Astrocyte (in vitro differentiated cells and primary cell): ENCODE measurements at places on chromosomes 13 and 19.
A peak's percentile ranks its signal among the peaks of the same experiment; 100 is the strongest.

- no peak for DNase-seq
Measured at GRCh38 chr19:54416695-54417491, 1.6 kb downstream of the TTYH1 start.

DNA sequence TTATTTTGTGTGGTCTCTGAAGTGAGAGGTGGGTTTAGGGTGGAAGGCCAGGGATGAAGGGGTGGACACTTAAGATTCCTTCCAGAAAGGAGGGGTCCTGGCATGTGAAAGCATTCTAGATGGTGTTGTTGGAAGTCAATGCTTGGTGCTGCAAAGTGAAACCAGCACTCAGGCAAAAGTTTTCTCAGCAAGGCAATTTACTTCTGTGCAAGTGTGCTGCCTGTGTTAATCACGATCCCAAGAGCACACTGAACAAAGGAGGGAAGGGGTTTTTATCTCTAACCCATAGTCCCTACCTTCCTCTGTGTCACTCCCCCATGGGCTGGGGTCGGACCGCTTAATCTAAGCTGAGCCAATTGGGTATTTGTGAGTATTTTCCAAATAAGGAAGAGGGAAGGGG is 1.3 kb downstream of the ZNF134 start:
- DNase-seq: no peak

GRCh38 chr13:25295701-25296100 is 5.7 kb upstream of the NUP58 start:
- DNase-seq: no peak

DNA sequence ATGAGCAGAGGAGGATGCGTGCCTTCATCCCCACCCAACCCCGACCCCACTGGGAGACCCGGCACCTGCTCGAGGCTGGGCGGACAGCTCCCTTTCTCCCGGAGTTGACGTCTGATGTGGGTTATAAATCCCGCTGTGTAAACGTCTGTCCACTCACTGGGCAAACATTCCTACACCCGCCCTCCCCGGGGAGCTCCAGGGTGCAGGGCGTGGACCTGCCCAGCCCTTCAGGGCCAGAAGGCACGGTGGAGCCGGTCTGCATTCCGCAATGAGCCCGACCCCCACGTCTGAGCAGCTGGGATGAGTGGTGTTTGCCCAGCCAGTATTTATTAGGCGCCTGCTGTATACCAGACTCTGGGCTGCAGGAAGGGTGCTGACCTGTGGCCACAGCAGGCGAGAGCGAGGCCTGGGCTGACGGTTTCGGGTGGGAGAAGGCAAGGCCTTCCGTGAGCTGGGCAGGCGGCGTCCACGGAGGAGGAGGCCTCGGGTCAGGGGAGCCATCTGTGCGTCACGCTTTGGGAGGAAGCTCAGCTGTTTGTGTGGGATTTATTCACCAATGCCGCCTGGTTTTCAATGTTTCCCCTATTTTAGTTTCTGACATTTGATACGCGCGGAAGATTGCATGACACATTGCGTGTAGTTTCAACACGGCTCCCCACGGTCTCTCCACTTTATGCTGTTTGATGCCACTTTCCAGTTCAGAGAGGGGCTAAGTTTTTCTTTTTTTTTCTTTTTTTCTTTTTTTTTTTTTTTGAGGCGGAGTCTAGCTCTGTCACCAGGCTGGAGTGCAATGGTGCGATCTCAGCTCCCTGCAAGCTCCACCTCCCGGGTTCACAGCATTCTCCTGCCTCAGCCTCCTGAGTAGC is 2.0 kb downstream of the MISP start:
- peak; percentile 79 for DNase-seq

DNA sequence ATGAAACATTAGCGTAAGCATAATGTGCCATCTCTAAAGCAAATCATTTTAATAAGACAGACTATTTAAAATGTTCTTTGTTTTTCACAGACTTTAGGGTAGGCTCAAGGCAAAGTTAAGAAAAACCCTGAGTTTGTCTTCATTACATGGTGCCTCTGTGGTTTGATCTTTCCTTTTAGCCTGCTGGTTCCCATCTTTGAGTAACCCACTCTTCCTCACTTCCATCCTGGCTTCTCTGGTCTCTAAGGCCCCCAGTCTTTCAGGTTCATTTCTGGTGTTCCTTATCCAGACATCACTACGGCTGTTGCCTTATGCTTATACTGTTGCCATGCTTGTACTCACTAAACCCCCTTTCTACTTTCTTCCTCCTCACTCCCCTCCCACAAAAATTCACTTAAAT is 38.4 kb downstream of the DACH1 start:
- no peak for DNase-seq

GRCh38 chr19:51470966-51471365 is 7.4 kb upstream of the CEACAM18 start:
- no peak for DNase-seq

DNA sequence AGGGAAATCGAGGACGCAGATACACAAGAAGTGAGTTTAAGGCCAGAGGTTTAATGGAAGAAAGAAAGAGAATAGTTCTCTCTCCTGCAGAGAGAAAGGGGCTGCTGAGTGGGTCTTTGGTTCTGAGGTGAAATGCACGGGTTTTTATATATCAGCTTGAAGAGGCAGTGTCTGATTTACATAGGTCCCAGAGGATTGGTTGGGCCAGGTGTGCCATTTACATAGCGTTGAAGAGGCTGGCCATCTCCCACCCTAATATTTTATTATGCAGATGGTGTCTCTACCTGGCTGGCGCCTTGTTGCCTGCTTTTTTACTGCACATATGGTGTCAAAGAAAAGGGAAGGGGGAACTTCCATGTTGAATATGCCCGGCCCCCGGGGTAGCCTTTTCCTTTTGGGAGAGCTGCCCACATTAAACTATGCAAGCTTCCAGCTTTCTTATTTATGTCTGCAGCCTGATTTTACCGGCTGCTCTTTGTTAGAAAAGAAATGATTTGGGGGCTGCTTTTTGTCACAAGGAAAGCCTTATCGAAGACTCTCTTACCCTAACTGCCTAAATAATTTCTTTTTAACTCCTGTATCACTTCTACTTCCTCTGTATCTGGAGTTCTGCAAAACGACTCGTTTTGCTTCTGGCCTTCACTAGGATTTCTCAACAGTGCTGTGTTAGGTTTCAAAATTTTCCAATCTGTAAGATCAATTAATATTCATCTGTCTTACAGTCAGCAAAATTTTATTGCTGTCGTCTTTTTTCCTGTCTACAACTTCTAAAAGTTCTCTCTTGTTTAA is 268.5 kb downstream of the B3GLCT start:
- no peak for DNase-seq

- DNase-seq: no peak
Measured at GRCh38 chr19:41619018-41619556, 7.8 kb downstream of the CEACAM4 start.

DNA sequence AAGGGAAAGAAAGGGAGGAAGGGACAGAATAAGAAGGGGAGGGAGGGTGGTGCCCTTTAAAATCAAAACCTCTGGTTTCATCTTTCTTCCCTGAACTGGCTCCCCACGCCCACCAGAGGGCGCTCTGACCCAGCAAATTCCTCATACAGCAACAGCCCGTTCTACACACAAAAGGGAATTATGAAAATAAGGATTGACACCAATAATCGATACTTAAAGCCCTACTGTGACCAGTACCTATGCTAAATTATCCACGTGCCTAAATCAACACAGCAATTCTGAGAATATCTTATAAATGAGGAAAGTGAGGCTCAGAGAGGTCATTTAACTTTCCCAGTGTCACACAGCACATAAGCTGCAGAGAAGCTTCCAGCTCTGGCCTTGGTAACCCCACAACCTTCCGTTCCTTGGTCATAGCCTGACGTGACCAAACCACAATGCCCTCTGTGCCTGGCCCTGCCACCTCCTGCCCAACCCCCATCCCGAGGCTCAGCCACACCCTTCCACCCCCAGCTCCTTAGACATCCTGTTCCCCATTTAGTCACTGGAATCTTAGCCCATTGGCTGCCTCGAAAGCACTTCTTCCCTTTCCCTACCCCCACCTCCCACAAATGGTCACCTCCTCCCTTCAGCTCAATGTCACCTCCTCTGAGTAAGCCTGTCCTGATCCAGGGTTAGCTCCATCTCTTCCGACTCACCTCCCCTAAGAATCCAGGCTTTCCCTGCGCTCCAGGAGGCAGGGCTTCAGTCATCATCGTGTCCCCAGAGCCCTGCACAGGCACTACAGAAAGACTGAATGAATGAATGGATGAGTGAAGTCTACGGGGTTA is 34.2 kb upstream of the PNMA8B start:
- DNase-seq: no peak

- peak; percentile 22 for DNase-seq
Measured at GRCh38 chr19:16394681-16395375, 70.2 kb downstream of the KLF2 start.

GRCh38 chr13:36530861-36531590 is 98.7 kb downstream of the CCNA1 start:
- no peak for DNase-seq

GRCh38 chr13:100566543-100566942 is 22.0 kb downstream of the GGACT start:
- DNase-seq: peak; percentile 41

- no peak for DNase-seq
Measured at GRCh38 chr19:45446295-45446694, 21.5 kb upstream of the FOSB start.

GRCh38 chr13:78686461-78686860 is 27.5 kb upstream of the OBI1 start:
- no peak for DNase-seq

GRCh38 chr13:73369095-73369494 is 310.3 kb downstream of the KLF5 start:
- no peak for DNase-seq

- no peak for DNase-seq
Measured at GRCh38 chr19:5580161-5580571, 12.4 kb upstream of the TINCR start.

DNA sequence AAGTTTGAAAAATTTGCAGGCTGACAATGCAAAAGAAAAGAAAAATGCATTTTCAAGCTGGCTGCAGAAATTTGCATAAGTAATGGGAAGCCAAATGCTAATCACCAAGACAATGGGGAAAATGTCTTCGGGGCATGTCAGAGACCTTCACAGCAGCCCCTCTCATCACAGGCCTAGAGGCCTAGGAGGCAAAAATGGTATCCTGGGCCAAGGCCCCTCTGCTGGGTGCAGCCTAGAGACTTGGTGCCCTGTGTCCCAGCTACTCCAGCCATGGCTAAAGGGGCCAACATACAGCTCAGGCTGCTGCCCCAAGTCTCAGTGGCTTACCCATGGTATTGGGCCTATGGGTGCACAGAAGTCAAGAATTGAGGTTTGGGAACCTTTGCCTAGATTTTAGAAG is 155.2 kb downstream of the B3GLCT start:
- DNase-seq: no peak

- peak; percentile 83 for DNase-seq
Measured at GRCh38 chr13:25733001-25733491, 318.8 kb downstream of the SHISA2 start.

- DNase-seq: no peak
Measured at GRCh38 chr13:40632915-40633314, 33.5 kb downstream of the FOXO1 start.

DNA sequence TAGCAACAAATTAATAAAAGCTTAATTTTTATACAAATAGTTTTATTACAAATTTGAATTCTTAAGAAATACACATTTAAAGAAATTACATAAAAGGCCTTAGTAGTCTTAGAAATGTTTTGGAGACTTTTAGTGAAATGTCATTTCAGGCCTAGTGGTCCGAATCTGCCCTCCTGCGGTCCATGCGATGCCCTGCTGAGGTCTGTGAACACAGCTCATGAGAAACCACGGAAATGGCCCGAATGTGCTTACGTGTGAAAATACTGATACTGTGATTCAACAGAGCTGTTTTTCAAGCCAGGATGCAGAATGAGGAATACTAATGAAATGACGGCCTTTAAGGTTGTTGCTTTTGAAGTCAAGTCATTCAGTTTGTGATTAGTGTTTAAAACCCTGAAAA is 157.9 kb downstream of the COL4A1 start:
- peak; percentile 39 for DNase-seq

- DNase-seq: peak; percentile 63
Measured at GRCh38 chr13:27826379-27827353, 34.4 kb downstream of the GSX1 start.

DNA sequence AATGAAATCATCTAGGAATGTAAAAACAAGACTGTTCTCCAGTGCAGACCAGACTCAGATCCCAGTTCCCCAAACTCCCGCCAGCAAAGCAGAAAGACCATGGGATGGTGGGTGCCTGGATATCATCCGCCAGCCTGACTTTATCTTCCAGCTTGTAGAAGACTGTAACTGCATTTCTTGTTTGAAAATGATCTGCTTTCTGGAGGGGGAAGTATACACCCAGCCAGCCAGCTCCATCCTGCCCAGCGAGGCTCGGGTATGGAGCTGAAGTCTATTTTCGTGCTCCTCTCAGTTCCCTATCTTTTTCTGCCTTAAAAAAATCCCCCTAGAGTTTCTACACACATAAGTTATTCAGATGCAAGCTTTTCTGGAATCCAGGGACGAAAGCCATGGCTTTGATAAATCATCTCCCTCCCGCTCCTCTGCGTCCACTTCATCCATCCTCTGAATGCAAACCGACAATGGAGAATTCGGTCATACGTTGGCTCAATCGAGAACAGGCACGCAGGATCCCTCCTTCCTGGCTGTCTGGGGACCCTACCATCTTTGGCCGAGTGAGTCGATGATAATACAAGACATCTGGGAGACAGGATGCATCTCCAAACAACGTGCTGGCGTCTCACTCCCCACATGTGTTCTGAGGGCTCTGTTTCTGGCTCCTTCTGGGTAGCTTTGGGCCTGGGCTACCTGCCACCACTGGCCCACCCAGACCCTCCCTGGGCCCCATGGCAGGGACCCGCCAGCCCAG is 31.2 kb downstream of the CEBPG start:
- DNase-seq: no peak

DNA sequence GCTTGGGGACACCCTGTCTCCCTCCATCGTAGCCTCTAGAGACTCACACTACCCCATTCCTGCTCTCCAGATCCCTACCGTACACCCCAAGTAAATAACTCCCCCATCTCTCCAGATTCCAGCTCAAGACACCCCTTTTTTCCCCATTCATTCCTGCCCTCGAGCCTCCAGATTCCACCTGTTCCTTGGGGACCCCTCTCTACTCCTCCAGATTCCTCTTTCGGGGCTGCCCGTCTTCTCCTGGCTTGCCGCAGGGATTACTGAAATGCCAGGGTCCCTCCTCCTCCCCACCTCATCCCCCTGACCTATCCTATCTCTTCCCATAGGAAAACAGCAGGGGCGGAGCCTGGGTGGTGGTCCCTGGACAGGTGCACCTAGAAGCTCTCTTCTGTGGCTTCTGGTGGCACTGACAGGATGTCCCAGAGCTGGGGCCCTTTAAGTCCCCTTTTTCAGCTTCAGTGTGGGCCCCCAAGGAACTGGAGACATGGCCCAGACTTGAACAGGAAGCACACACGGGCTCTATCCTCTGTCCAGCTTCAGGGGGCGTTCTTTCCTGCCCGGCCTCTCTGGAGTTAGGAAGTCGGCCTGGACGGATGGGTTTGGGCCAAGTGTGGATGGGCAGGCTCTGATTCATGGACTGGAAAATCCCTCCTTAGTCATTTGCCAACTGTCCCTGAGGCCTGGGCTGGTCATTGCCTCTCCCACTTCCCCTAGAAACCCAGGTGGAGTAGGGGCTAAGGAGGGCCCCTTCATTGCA is 1.2 kb downstream of the ZSWIM4 start:
- DNase-seq: peak; percentile 95

- no peak for DNase-seq
Measured at GRCh38 chr13:27372896-27373295, 51.5 kb upstream of the GTF3A start.
